ENCODE measurements at places on chromosomes 6 and 20.

DNA sequence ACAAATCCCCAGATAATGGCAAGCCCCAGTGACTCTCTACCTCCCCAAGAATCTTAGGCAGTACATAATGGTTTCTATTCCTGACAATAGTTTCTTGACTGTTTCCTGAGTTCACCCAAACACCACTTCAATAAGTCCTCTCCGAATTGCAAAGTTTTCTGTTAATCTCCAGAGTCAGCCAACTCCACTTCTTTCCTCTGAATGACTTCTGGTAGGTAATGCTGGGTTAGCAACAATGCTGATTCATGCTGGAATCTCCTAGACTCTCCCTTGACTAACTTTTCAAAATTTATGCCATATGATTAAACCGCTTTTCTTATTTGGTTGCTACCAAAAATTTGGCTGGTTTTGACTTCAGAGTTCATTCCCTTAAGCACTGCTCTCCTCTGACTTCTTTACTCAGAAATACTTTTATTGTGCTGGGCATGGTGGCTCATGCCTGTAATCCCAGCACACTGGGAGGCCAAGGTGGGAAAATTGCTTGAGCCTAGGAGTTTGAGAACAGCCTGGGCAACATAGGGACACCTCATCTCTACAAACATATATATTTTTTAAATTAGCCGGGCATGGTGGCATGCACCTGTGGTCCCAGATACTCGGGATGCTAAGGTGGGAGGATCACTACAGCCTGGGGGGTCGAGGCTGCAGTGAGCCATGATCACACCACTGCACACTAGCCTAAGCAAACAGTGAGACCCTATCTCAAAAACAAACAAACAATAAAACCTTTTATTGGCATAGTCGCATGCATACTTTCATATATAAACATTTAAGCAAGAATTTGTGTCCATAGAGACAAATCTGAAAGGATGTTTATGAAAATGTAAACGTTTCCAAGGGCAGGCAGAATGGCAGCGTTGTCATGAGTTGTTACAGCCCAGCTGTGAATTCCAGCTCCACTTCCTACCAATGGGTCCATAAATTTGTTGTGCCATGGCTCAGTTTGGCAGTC, 249.3 kb upstream of the PLN start:
- no peak for DNase-seq

DNA sequence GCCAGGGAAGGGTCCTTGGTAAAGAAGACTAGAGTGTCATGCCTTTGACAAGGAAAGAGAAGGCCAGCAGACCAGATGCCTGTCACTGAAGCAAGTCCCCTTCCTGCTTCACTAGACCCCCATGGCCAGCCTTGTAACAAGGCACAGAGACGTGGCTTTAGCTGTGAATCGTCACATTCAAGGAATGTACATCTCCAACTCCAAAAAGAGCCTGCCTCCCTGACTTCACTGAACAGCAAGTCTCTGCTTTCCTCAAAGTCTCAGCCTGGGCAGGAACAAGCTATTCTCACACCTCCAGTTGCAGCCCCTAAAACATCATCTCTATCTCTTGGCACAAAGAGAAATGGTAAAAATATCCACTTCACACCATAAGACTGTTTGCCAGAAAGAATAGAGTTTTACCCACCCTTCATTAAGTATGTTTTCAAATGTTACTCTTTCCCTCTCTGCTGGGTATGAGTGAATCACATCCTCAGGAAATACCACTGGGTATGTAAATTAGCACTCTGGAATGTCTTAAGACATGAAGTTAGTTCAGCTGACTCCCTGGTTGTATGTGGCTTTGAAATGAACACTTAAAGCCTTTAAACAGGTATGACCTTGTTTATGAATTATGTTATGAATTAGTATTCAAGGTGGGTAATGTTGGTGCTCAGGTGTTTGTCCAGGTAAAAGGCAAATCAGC, 46.4 kb upstream of the NT5E start:
- DNase-seq: peak; percentile 95

DNA sequence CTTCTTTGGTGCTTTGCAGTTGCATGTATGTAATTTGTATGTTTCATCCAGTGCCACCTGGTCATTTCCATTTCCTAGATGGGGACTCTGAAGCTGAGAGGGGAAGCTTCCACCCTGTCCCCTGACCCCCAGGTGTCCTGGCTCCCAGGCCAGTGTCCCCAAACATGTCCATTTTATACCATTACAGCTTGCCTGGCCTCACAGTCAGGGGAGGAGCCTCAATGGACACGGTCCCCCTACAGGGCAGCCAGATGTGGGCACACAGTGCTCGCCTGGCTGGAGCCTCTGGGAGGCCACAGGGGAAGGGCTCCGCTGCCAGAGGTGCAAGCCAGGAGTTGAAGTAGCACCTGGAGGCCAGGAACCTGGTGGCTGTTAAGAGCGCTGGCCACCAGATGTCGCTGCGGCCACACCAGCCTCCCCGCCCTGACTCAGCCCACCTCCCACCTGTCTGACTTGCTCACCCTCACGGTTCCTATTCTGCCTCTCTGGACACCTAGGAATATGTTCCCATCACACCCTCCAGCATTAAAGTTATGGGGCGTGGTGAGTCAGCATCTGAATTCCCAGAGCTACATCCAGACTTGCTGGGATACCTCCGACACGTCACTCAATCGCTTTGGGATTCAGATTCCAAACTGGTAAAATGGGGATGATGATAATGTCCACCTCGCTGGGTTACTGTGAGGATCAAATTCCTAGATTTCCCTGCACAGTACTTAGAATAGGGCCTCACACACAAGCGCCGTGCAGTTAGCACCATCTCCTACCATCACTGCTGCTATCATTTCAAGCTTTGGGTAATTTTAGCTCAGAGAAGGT, 107.4 kb downstream of the SULF2 start:
- DNase-seq: peak; percentile 35

GRCh38 chr20:16575390-16576140, 2.3 kb upstream of the KIF16B start:
- no peak for DNase-seq

- peak; percentile 19 for DNase-seq
Observed at GRCh38 chr6:99522531-99522930, 7.3 kb upstream of the USP45 start.

DNA sequence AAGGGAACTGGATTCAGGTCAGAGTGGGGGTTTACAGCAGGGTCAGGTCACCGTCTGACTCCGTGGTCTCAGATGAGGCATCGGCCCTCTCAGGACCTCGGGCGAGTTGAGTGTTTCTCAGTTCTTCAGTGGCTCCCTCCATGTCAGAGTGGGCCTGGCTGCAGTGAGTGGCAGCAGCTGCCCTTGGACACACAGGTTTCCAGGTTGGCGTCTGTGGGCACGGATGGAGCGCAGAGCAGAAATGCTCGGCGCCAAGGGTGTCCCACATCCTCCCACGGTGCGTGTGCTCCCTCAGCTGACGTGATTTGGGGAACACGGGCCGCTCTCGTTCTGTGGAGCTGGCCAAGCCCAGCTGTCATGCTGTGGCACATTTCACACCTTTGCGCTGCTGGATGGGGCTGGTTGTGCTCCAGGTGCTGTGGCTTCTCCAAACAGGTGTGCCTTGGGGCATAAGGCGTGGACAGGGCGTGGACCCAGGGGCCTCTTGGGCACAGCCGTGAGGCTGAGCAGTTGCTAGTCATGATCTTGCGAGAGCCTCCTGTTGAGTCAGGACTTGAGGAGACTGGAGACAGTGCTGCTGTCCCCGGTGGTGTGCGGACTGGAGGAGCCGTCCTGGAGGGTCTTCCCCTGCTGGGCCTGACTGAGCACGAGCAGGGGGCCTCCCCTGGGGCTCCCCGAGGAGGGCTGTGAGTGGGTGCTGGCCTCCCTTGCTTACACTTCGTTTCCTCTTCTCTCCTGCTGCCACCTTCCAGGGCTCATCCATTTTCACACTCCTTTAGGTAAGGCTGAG, 9.5 kb upstream of the DNAJC5 start:
- no peak for DNase-seq

DNA sequence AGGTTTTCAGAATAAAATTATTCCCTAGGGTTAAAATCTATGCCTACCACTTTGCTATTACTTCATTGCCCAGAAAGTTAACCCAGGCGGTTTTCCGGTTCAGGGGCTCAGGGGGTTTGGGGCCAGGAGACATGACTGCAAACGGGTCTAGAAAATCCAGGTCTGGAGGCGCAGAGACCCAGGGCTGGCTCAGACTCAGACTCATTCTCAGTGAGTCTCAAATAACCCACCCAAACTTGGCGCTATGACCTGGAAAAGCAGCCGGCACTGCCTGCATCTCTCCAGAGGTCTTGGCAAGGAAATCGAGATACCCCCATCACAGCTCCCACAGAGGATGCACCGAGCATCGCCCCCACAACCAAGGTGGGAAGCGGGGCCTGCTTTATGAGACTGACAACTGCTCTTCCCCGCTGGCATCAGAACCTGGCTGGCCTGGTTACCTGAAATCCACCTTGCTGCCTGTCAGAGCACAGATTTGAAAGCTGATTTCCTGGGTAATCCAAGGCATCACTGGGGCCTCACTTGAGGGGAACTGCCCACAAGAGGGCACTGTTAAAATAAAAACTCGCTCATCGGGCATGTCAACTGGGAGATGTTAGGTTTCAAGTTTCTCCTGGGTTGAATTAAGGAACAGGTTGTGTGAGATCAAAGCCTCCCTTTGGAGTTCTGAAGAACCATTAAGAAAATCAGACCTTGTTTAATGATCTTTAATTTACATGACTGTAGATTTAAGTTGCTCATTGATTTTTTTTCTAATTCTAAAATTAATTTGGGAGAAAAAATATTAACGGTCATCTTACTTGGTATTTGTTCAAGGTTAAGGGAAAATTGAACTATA, 55.1 kb downstream of the KIF16B start:
- peak; percentile 48 for DNase-seq

GRCh38 chr6:149306967-149307366, 10.5 kb upstream of the TAB2 start:
- no peak for DNase-seq

- DNase-seq: no peak
Observed at GRCh38 chr6:3908223-3908622, 59.0 kb downstream of the FAM50B start.

DNA sequence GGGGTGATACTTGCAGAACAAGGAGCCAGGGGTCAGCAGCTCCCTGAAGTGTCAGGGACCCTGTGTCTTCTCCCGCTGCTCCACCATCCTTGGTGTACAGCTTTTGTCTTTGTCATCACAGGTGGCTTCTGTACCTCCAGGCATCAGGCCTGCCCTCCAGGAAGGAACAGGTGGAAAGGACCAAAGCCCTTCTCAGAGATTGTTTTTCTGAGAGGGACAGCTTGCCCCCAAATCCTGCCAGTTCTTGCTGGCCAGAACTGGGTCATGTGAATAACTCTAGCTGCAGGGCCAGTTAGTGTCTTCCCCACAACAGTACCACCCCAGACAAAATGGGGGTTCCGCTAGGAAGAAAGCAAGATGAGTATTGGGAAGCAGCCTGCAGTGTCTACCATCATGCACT, 31.4 kb downstream of the SNPH start:
- DNase-seq: no peak

DNA sequence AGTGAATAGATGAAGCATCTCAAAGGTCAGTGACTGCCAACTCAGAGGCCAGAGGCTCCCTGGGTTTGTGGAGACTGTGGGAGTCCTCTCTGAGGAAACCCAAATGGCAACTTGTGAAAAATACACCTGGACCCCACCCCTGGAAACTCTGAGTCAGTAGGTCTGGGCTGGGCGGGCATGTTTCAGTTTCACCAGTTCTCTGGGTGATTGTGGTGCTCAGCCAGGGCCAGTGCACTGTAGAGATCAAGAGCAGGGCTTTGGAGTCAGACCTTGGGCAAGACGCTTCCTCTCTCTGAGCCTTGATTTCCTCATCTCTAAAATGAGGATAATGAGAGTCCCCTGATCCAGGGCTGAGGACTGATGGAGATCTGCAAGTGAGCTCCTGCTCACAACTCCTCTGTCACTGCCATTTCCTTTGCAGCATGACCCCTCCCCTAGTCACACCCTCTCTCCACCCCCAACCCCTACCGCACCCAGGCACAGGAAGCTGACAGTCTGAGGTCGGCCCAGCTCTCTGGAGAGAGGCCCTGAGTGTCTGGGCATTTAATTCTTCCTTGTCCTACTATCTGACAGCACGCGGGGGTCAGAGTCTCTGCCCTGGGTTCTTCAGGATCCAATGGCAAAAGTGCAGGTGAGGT, 5.1 kb downstream of the DEF6 start:
- DNase-seq: no peak

- peak; percentile 68 for DNase-seq
Observed at GRCh38 chr6:26232940-26233648, 131.9 kb upstream of the BTN3A2 start.

DNA sequence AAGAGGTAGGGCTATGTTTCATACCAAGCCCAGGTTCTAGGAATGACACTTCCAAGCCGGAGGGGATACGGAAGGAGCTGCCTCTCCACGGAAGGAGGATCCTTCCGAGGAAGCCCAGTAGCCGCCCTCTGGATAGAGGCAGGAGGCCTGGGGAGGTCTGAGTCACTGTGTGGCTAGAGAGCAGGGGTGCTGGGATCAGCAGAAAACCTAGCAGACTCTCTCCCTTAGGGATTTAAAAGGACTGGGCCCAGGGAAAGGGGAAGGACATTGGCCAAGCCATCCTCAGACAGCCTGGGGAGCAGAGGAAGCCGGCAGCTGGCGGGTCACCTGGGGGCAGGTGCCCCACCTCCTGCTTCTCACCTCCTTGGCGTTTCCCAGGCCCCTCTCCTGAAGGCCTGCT, 36.6 kb upstream of the NFATC2 start:
- DNase-seq: no peak

- no peak for DNase-seq
Observed at GRCh38 chr6:115000736-115001135, 657.9 kb upstream of the HS3ST5 start.

- peak; percentile 94 for DNase-seq
Observed at GRCh38 chr6:82441047-82441855, 77.6 kb downstream of the TPBG start.

GRCh38 chr20:57095426-57095825, 171.0 kb downstream of the BMP7 start:
- DNase-seq: no peak

DNA sequence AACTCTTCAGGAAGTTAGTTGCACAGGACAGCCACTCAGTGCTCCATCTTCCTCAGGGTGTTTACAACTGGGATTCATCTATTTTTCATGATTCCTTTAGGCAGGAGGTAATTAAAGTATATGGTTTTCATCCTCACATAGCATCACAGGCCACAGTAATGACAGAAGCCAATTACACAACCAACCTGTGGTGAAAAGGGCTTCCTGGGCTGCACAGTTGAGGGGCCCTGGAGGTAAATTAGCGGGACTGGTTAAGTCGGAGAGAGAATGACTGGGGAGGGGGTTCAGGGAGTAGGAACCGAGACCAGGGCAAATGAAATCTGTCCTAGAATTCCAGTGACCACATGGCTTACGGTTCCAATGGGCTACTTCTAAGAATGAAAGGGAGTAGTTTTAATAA, 37.0 kb downstream of the BAK1 start:
- DNase-seq: no peak

- DNase-seq: no peak
Observed at GRCh38 chr6:168196385-168196860, 117.4 kb upstream of the FRMD1 start.

DNA sequence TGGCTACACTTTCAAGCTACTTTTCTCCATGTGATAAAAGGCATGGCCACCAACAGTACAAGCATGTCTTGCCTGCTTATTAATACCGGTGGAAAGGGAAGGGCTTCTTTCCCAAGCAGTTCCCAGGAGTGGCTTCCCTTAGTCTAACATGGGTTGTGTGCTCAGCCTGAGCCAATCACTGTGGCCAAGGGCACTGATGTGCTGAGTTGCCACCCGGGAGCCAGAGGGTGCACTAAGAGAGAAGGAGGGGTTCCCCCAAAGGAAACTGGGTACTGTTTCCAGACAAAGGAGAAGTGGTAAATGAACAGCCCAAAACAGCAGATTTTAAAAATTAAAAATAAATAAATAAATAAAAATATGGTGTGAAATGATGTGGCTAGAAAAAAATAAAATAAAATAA, 68.5 kb downstream of the BANF2 start:
- no peak for DNase-seq

All from A673 (cell line).